ENCODE measurements at places on chromosomes 5 and 9. TPM values are rescaled to one million over a fixed set of nuclear protein-coding genes. Genes with fewer than 3 reads are reported as not detected.

FAM151B gene
- 3.9 TPM for total RNA-seq

RAB14 gene
- 20.5 TPM for total RNA-seq

RANBP17 gene
- 7.2 TPM for total RNA-seq

CTSV gene
- 0.16 TPM for total RNA-seq

OSMR gene
- 20.1 TPM for total RNA-seq

ASS1 gene
- 62.2 TPM for total RNA-seq

TSSK1B gene
- 0.16 TPM for total RNA-seq

LCN9 gene
- total RNA-seq, result not detected

RUSC2 gene
- total RNA-seq, result 12.7 TPM

EIF4E1B gene
- not detected for total RNA-seq
